ENCODE measurements at places on chromosomes 5 and 9.

DNA sequence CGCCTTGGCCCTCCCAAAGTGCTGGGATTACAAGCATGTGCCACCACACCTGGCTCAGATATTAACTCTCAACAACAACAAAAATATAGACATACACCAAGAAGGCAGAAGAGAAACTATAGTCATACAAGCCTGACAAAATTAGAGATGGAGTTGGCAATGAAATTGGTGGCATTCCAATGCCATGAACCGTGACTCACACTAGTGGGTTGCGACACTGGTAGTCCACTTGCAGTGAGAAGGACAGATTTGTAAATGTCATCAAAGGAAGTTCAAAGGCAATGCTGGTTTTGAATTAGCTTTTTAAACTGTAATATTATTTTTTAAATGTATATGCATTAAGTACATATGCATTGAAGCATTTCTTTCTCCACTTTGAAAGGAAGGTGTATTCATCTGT, 8.5 kb upstream of the DNAJC25 start:
- peak; percentile 80 for DNase-seq
- H3K27ac ChIP-seq = peak overlapping the region; percentile 49
- peaks cover 2% of the 10 kb centered on the region for H3K27me3 ChIP-seq

DNA sequence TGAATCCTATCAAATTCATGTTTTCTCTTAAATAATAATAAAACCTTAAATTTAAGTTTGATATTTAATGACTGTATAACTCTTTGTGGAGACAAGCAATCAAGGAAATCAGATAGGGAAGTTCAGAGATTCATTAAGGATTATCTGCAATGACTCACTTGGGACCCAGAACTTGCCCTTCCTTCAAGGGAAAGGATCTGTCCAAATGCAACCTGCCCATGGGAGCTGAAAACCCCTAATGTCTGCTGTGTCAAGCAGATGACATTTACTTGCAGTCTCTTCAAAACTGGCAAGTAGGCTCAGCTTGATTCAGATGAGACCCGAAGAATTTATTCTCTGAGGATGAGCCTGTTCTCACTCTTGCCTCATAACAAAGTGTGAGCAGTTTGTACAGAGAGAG, 1577.6 kb downstream of the EFNA5 start:
- DNase-seq = no peak
- H3K36me3 ChIP-seq = no peaks in the 10 kb centered on the region
- H3K4me3 ChIP-seq = no peak overlapping the region
- H3K27ac ChIP-seq = no peak overlapping the region
- no peaks in the 10 kb centered on the region for H3K27me3 ChIP-seq

GRCh38 chr9:93589688-93590087, 13.3 kb downstream of the PHF2 start:
- H3K36me3 ChIP-seq = peaks cover 9% of the 10 kb centered on the region
- peak overlapping the region; percentile 61 for H3K4me3 ChIP-seq
- peak overlapping the region; percentile 67 for H3K27ac ChIP-seq
- peak; percentile 50 for DNase-seq
- H3K27me3 ChIP-seq = no peaks in the 10 kb centered on the region

DNA sequence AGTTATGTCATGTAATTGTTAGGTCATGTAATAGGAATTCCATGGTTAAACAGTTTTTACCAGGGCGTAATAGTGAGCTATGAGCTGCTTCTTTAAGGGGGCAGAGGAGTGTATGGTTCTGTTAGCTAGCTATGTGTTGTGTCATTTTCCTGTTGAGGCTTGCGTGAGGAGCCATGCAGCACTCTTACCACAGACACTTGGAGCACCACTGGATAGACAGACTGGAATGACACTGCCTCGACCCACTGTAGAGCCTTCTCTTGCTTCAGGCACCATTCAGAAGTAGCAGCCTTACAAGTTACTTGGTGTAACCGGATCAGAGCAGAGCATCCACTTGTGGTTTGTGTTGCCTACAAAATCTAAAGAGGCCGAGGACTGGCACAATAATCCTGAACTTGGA, 28.3 kb upstream of the STOM start:
- peaks cover 27% of the 10 kb centered on the region for H3K36me3 ChIP-seq
- peak; percentile 99 for DNase-seq
- H3K27ac ChIP-seq = peak overlapping the region; percentile 89

GRCh38 chr5:65020492-65020891, 251.8 kb downstream of the CWC27 start:
- H3K27me3 ChIP-seq = no peaks in the 10 kb centered on the region
- peak overlapping the region; percentile 12 for H3K4me3 ChIP-seq
- H3K36me3 ChIP-seq = peaks cover 5% of the 10 kb centered on the region
- H3K4me1 ChIP-seq = peaks cover 64% of the 10 kb centered on the region

GRCh38 chr5:135642488-135642870, 63.7 kb upstream of the CXCL14 start:
- H3K27me3 ChIP-seq = peaks cover 17% of the 10 kb centered on the region
- no peak overlapping the region for H3K4me3 ChIP-seq
- H3K27ac ChIP-seq = no peak overlapping the region
- no peak for DNase-seq

DNA sequence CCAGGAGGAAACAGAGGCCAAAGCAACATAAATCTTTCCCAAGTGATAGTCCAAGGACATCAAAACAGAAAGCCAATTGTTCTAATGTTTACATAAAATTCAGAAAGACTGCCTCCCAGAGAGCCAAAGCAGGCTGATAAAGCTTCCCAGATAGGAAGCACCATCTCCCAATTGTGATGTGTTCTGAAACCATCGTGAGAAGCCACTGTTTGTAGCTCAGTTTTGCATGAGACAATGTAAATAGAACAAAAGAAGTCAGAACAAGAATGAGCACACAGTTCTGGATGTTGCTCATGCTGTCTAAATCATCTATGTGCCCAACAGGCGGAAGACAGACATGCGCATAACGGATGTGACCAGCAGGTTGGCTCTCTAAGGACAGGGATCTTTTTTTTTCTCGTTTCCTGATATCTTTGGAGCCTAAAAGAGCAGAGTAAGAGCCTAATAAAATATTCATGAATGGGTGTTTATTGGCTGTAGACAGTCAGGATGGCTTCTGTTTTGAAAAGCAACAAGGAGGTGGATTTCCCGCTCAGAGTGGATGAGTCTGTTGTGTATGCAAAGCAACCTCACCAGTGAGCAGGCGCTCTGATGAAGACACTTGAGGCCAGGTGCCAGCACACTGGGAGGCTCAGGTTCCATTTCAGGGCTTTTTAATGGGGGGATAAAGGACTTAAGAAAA, 113.6 kb downstream of the GNA14 start:
- H3K27ac ChIP-seq = no peak overlapping the region
- H3K36me3 ChIP-seq = no peaks in the 10 kb centered on the region
- no peaks in the 10 kb centered on the region for H3K4me1 ChIP-seq
- H3K4me3 ChIP-seq = no peak overlapping the region
- no peak for DNase-seq

GRCh38 chr5:147713550-147714295, 68.8 kb downstream of the JAKMIP2 start:
- peak overlapping the region; percentile 2 for H3K4me3 ChIP-seq
- no peaks in the 10 kb centered on the region for H3K36me3 ChIP-seq
- H3K27me3 ChIP-seq = no peaks in the 10 kb centered on the region
- no peak for DNase-seq
- no peaks in the 10 kb centered on the region for H3K4me1 ChIP-seq

DNA sequence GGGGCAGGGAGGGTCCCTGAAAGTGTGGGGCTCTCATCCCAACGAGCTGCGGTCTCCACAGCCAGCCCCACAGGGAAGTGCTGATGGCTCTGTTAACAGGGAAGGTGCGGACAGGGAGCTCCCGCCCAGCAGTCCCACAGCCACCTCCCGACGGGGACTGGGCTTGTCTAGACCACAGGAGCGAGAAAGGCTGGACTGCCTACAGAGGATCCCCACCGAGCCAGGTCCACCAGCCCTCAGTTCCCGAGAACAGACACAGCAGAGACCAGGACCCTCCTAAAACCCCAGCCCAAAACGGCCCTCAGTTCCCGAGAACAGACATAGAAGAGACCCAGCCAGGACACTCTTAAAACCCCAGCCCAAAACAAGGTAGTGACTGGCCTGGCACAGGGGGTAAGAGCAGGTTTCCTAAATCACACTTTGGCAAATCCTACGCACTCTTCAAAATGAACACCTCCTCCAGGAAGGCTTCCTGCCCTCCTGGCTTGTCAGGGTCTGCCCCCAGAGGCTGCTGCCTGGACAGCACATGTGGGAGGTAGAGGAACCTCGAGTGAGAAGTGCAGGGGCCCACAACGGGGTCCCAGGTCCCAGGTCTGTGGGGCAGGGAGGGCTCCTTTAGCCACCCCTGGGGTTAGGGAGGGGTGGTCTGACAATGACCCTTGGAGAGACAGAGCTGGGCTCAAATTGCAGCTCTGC, 86.1 kb upstream of the SARDH start:
- DNase-seq = no peak
- H3K27me3 ChIP-seq = no peaks in the 10 kb centered on the region
- no peak overlapping the region for H3K27ac ChIP-seq
- H3K36me3 ChIP-seq = 0 out of 2 replicates have a peak, but pooled peaks cover 5% of the 10 kb centered on the region
- H3K4me1 ChIP-seq = peaks cover 17% of the 10 kb centered on the region
- no peak overlapping the region for H3K4me3 ChIP-seq

GRCh38 chr9:95528908-95529502, 12.2 kb upstream of the PTCH1 start:
- H3K27ac ChIP-seq = no peak overlapping the region
- H3K27me3 ChIP-seq = peaks cover 11% of the 10 kb centered on the region
- no peaks in the 10 kb centered on the region for H3K36me3 ChIP-seq
- H3K4me1 ChIP-seq = no peaks in the 10 kb centered on the region
- DNase-seq = no peak
- H3K4me3 ChIP-seq = no peak overlapping the region

- no peaks in the 10 kb centered on the region for H3K27me3 ChIP-seq
- peak overlapping the region; percentile 46 for H3K4me3 ChIP-seq
- peaks cover 6% of the 10 kb centered on the region for H3K36me3 ChIP-seq
Observed at GRCh38 chr5:10366310-10367272, 13.1 kb downstream of the MARCHF6 start.

DNA sequence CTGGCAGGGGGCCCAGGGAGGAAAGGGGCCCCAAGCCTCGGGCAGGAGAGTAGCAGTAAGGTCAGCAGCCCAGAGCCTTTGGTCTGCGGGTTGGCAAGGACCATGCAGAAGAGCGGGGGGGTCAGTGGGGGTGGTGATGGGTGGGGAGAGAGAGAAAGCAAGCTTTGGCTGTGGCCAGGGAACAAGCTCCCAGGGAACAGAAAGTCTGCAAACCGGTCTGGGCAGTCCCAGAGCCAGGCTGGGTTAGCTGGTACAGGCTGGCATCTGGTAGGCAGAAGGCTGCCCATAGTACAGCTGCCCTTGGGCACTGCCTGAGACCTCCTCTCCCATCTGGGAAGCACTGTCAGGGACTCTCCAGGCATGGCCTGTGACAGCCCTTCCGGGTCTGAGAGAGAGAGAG, 10.5 kb upstream of the EPB41L4B start:
- H3K27ac ChIP-seq = no peak overlapping the region
- no peak overlapping the region for H3K4me3 ChIP-seq
- no peak for DNase-seq
- peaks cover 11% of the 10 kb centered on the region for H3K4me1 ChIP-seq

DNA sequence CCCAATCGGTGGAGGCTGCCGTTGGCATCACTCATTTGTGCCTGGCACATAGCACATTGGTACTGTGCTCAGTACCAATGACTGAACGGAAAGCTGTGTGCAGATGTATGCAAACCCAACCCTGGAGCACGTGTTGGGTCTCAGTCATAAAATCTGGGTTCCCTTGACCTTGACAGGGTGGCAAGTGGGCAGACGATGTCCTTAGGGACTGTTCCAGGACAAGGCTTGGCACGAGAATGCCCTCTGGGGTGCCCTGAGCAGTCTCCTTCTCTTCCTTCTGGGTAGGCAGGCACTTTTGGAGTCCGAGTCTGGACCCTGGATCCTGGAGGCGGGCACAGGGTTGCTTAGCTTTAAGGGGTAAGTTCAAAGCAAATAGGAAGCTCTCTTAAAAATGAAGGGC, 75.8 kb downstream of the MACROH2A1 start:
- no peak for DNase-seq
- H3K27ac ChIP-seq = no peak overlapping the region

- no peaks in the 10 kb centered on the region for H3K4me1 ChIP-seq
- peaks cover 18% of the 10 kb centered on the region for H3K27me3 ChIP-seq
- no peak overlapping the region for H3K27ac ChIP-seq
Observed at GRCh38 chr5:135600971-135601381, 22.2 kb upstream of the CXCL14 start.

DNA sequence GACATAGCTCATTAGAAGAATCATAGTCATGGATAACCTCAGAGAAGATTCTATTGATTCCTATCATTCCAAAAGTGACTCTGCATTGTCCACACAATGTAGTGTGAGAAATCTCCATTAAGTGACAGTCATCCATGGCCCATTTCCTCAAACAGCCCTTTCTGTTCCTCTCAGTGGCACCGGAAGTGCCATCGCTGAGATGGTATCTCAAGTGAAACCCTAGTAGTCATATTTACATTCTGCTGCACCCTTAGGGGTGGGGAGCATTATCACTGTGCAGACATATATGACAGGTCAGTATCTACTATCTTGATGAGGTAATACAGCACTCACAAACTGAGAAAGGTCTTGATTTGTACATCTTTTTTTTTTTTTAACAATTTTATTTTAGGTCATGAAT, 55.4 kb upstream of the MIER3 start:
- H3K4me3 ChIP-seq = no peak overlapping the region
- H3K36me3 ChIP-seq = no peaks in the 10 kb centered on the region
- peaks cover 6% of the 10 kb centered on the region for H3K27me3 ChIP-seq
- no peak overlapping the region for H3K27ac ChIP-seq

DNA sequence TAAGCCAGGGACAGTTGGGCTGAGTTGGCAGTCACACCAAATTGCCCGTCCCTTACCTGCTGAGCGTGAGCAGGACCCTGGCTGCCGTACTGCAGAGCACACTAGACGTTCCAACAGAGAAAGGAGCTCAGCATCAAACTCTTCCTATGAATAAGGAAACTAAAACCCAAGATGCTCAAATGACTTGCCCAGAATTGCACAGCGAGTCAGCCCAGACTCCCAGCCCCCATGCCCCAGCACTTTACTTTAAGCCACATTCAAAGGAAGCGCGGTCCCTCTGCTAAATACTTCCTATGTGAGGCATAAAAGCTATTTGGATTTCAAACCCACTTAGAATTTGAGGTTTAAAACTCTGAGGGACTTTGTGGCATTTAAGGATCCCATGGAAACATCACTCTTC, 23.9 kb downstream of the PAX5 start:
- no peak overlapping the region for H3K27ac ChIP-seq
- no peaks in the 10 kb centered on the region for H3K36me3 ChIP-seq

GRCh38 chr9:16954040-16954439, 83.6 kb upstream of the BNC2 start:
- H3K4me1 ChIP-seq = peaks cover 3% of the 10 kb centered on the region
- DNase-seq = no peak
- H3K36me3 ChIP-seq = no peaks in the 10 kb centered on the region
- no peak overlapping the region for H3K4me3 ChIP-seq
- no peaks in the 10 kb centered on the region for H3K27me3 ChIP-seq

DNA sequence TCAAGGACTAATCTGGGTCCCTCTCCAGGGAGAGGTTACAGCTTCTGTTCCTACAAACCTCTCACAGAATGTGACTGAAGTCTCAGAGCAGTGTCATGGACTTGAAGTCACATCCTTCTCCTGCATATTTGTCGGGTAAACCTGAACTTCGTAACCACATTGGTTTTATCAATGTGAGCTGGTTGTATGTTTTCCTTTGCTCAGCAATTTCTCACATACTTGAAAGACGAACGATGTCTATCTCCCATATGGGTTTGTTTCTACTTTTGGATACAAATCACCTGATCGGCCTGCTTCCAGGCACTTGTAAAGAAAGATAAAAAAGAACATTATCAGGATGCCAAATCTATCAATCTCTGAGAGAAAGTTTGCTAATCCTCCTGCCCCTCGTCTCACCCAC, 411.0 kb downstream of the SPOCK1 start:
- H3K4me1 ChIP-seq = peaks cover 6% of the 10 kb centered on the region
- no peak overlapping the region for H3K4me3 ChIP-seq
- no peak overlapping the region for H3K27ac ChIP-seq
- DNase-seq = no peak
- H3K27me3 ChIP-seq = peaks cover 2% of the 10 kb centered on the region
- H3K36me3 ChIP-seq = no peaks in the 10 kb centered on the region
